ENCODE measurements at places on chromosomes 2 and 18.

DNA sequence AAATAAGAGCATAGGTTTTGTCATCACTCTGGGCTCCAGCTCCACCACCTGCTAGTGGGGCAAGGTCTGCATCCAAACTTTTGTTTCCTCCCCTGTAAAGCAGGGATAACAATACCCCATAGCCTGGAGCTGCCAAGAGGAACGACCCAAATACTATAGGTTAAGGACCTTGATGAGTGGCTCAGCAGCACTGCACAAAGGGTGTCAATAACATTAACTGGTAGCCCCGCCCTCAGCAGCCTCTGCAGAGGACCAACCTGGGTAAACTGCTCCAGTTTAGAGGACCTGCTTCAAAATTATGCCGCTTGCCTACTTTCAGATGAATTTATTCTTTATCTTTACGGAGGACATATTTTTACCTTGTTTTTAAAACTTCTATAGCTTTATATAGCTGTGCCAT is 65.8 kb upstream of the RIOK3 start:
- no peak for DNase-seq

- DNase-seq = no peak
These were observed 43.7 kb downstream of the SH3BP4 start for GRCh38 chr2:234995332-234996068.

- DNase-seq = peak; percentile 26
These were observed 146.1 kb downstream of the HAUS1 start for GRCh38 chr18:46250084-46250811.

DNA sequence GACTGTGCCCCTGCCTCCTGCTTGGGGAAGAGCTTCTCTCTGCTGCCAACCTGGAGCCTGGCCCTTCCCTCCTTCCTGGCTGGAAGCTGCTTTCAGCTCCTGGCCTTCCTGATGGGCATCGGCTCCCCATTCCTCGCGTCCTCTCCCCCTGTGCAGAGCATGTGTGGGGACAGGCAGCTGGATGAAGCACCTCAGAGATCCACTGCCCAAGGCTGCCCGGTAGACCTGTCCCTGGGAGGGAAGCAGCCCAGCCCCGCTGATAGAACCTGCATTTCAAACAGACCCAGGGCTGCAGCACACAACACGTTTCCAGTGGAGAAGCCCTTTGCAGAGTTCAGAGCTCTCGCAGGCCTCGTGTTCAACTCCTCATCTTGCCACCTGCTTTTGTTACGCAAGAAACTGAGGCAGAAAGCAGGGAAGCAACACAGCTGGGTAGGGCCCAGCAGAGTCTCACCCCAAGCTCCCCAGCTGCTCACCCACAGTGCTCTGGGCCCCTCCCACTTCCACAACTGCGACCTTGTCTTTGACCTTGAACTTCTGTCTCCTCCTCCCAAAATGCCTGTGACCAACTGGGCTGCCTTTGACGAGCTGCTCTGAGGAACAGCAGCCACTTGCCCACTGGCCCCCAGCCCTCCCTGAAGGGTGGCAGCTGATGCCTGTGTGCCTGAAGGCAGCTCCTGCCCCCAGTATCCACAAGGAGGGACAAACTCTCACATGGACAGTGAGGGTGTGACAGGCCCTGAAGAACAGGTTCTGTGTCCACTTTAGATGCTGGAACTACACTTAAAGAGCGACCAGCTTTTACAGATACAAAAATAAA is 65.5 kb downstream of the PARD6G start:
- no peak for DNase-seq

- no peak for DNase-seq
These were observed 88.0 kb downstream of the ZFP36L2 start for GRCh38 chr2:43138441-43138840.

DNA sequence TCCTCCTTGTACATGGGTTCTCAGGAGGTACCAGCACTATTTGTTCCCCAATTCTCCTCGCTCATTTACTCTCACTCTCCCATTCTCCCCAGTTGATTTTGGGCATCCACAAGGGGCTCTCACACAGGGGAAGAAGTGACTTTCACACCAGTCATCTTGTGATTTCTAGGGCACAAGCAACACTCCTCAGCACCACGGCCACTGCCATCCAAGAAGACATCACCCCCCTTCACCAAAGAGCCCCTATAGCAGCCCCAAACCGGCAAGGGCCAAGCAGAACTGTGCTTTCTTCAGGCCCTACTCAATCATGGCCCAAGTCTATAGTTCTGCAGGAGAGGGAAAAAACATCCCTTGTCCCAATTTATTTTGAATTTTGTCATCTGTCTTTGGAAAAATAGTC is 209.2 kb upstream of the ARL4C start:
- no peak for DNase-seq
